ENCODE measurements at places on chromosomes 4 and X. TPM values are rescaled to one million over a fixed set of nuclear protein-coding genes. Genes with fewer than 3 reads are reported as not detected.

GRCh38 chrX:149757206-149758067, 16.4 kb upstream of the HSFX1 start:
- no peak for DNase-seq

- DNase-seq: no peak
Measured at GRCh38 chrX:1493877-1494510, 41.3 kb upstream of the ASMTL start.

DNA sequence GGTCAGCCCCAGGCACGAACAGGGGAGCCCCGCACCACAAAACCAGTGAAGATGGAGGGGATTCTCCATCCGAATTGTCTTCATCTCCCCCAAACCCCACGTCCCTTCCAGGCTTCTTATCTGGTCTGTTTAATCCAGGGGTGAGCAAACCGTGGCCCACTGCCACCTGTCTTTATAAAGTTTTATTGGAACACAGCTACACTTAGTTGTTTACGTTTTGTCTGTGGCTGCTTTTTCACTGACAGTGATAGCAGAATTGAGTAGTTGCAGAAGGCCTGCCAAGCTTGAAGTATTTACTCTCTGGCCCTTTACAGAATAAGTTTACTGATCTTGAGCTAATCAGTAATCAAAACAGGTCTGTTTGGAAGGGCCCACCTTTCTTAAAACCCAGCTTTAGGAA, 324.0 kb downstream of the ARHGAP10 start:
- no peak for DNase-seq

Gene PSAPL1
- not detected for total RNA-seq

DNA sequence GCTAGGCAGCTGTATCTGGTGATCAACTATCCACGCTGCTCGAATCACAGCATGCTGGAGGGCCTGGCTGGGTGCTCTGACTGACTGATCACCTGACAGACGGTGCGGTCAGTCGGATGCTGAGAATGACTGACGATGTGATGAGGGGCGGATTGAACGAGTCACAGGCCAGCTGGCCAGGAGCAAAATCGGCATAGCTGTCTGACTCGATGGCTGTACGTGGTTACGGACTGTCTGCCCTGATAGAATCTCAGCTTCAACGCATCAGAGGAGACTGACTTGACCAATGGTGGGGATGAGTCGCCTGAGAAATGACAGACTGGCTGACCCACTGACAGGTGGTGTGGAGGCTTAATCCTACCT, 1.0 kb upstream of the SUV39H1 start:
- DNase-seq: peak; percentile 12

DNA sequence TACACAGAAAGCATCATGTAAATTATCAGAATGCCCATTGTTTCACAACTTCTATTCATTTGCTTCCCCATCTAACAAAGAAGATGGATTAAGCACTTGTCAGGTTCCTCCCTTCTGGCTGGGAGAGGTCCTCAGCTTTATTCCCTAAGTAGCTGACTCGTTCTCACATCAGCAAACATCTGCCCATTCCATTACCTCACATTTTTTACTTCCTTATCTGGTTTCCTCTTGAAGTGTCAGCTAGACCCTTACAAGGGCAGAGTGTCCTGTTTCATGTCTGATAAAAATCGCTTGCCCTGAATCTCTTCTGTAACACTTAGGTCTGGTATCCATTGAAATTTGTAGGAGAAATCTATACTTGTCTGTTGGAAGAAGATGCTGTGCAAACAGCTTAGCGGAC, 34.7 kb downstream of the TMPRSS11A start:
- peak; percentile 76 for DNase-seq

DNA sequence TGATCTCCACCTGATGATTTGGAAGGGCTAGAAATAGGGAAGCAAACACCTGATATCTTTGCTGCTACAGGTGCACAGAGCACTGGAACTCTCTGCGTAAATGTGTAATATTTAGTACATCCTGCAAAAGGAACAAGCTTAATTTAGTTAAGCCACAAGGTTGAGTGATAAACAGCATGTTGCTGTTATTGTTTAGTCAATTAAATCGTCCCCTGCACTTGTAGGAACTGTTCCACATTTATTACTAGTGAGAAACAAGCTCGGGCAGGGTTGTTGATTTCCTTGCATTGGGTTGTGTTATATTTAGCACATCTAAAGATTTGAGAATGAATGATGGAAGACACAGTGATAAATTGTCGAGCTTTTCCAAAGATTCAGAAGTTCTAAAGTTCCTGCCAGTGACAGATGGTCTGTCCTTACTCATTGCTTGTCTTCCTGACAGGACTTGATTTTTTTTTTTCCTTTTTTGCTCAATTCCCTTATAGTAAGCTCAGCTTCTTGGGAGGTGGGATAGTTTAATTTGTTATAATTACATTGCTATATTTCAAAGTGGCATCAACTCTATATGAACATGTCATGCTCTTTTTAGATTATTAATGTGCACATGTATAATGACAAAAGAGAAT, 627.0 kb upstream of the ATOH1 start:
- no peak for DNase-seq

DNA sequence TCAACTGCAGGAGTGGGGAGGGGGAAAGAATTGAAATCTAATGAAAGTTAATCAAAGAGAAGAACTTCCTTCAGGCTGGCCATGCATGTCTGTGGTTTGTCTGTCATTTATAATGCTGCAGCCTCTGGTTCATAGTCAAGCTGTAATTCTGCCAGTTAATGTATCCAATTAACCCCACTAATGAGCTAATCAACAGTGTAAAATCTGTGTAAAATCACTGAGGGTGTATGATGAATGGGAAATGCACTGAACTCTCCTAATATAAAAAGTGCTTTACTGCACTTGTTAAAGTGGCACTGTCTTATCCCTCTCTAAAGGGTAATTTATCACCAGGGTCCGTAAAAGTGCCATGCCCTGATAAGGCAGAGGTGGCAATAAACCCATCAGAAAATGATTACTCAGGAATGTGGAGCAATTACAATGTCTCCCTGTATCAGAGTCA, 798.1 kb downstream of the PDHA2 start:
- DNase-seq: no peak

DNA sequence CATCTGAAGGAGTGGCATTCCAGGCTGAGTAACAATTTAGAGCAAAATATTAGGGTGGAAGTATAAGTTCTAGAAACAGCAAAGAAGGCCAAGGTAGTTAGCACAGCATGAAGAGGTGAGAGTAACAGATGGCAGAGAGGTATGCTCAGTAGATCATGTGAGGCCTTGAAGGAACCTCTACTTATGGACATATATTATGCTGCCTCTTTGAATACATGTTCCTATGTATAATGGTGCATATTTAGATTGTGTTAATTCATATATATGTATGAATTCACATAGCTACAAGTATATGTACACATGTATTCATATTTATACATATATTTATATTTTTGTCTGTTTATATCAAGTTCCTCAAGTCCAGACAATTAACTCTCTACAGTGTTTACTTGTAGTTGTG, 355.2 kb downstream of the KCTD8 start:
- DNase-seq: no peak

GRCh38 chr4:110586131-110586850, 36.6 kb downstream of the PITX2 start:
- peak; percentile 60 for DNase-seq

- DNase-seq: no peak
Measured at GRCh38 chr4:3452376-3452775, 10.6 kb downstream of the HGFAC start.
